ENCODE measurements at places on chromosomes 6 and 20.

DNA sequence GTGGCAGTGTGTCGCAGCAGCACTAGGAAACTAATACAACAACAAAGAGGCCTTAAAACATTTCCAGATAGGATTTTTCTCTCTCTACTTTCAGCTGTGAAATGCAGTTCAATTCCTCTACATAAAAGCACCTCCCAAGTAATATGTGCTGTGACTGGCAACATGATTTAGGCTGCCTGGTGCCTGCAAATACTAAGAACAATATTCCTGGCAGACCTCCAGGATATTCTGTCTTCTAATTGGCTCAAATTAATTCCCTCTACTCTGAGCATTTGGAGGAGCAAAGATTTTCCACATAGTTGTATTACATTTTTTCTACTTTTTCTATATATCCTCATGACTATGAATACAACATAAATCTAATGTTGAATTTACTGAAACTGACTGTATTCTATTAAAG lies 33.2 kb downstream of the SCGN start:
- no peak for DNase-seq

- no peak for DNase-seq
These were observed 37.8 kb upstream of the IGF2R start for GRCh38 chr6:159931112-159931511.

- DNase-seq = no peak
These were observed 564.8 kb downstream of the LMBRD1 start for GRCh38 chr6:69232008-69232407.

- DNase-seq = no peak
These were observed 103.4 kb upstream of the STMND1 start for GRCh38 chr6:16998461-16998860.

DNA sequence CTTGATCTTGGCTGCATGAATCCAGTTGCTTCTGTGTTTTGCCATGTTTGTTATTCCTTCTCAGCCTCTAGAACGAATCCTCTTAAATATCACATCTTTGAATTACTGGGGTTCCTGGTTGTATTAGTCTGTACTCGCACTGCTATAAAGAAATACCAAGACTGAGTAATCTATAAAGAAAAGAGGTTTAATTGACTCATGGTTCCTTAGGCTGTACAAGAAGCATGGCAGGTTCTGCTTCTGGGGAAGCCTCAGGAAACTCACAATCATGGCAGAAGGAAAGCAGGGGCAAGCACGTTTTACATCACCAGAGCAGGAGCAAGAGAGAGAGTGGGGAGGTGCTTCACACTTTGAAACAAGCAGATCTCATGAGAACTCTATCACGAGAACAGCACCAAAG lies 18.0 kb upstream of the BFSP1 start:
- no peak for DNase-seq

DNA sequence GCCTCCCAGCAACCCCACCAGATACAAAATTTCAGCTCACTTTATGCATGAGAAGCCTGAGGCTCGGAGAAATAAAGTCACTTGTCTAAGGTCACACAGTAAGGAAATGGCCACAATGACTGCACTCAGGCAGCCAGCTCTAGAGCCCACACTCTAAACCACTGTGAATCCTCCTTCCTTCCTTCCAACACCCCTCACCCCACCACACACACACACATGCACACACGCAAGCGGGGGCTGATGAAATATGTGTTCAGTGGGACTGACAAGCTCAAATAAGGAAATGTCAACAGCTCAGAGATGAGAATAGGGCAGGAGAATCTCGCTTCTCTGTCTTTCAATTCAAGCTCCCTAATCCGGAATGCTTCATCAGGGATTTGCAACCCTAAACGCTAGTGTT lies 6.0 kb upstream of the BPIFA1 start:
- DNase-seq = no peak

DNA sequence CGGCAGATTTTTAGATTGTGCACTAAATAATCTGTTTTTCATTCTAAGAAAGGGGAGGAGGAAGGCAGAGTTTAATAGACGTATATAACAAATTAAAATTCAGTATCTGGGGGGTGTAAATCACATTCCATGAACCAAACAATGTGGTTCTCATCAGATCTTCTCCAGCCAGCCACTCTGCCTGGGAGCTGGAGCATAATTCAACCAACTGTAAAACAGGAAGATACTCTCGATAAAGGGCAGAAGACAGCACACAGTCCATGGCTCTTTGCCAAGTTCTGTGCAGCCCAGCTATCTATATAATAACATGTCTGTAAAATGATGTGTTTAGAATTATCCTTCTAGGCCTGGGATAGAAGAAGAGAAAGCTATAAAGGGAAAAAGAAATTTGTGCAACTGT lies 289.9 kb upstream of the ZFP64 start:
- peak; percentile 29 for DNase-seq

DNA sequence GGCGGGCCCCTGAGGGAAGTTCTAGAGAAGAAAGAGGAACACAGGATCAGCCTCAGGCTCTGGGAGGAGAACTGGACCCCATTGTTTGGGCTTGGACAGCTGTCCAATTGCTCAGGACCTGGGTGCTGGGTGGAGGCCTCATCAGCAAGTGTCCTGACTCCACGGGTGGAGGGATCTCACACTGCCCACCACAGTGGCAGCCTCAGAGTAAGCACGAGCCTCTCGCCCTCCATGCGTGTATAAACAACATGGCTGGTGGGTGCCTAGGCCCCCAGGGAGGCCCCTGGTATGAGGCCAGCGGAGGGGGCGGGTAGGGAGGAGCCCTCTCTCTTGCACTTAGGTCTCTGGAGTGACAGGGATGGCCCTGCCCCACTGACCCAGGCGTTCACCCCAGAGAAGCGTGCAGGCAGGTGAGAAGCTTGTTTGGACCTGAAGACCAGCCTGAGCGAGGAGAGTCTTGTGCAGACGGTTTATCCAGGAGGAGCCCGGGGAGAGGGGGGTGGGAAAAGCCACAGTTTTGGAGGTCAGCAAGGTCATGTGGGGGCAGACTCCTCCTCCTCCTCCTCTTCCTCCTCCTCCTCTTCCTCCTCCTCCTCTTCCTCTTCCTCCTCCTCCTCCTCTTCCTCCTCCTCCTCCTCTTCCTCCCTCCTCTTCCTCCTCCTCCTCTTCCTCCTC lies 41.9 kb upstream of the BHLHE23 start:
- DNase-seq = no peak

GRCh38 chr20:23637282-23638221 lies at the start of gene CST3:
Gene CST3 (minus strand): TSS chr20:23637955. CDS start chr20:23637862, 93 bp downstream.
- DNase-seq = peak; percentile 70

DNA sequence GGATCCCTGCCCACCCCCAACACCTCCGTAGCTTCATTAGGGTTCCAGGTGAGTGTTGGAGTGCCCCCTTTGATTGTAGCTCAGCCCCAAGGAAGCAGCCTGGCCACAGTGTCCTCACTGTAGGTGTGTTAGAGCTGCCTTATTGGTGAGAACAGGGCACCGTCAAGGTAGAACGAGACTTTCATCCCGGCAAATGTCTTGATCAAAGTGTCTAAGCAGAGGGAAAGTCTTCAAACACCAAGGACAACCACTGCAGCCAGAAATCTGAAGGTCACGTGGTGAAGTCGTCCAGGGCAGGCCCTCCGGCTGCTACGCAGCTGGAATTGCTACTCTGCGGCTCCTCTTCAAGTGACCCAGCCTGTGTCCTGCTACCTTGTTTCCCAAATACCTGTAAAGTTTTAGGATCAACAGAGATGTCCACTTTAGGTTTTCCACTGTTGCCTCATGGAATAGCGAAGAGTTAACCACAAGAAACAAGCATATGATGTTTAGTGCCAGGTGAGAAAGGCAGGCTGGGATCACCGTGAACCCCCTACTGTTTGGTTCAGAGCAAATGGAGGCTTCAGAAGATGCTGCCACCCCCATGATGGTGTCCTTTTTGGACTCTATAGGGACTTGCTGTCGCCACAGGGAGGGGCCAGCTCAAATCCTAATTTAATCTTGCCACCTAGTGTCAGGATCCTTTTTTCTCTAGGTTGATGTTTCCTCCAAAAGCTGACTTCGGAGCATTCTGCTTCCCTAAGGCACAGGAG lies 1.7 kb upstream of the DLL1 start:
- no peak for DNase-seq

- DNase-seq = no peak
These were observed 48.5 kb upstream of the HACE1 start for GRCh38 chr6:104908031-104908887.

GRCh38 chr20:36582322-36582721 lies 8.9 kb downstream of the TGIF2 start:
- DNase-seq = no peak

DNA sequence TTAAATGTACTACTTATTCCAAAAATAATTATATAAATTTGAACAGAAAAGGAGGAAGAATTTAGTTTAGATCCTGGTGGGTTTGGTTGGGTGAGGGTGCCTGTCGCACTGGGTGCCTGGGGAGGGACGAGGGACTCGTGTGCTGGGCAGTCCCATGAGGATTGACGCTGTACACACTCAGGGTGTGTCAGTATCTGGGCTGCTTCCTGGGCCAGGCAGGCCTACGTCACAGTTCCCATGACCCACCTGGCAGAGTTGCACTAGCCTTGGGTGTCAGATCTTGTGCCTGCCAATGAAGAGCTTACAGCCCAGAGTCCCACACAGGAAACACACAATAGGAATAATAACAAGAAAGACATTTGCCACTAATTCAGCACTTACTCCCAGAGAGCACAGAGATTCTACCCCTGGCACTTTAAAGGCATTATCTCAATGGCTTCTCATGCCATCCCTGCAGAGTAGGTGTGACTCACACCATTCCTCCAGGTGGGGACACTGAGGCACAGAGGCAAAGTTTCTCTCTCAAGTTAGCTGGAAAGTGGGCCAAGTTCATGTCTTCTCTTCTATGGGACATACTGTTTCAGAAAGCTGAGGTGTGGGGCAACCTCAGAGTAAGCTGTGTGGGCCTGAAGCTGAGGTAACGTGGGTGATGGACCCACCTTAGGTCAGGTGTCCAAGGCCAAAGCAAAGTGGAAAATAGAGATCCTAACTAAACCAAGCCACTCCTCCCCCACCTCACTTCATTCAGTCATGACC lies 1.3 kb upstream of the SDCBP2 start:
- DNase-seq = no peak

- DNase-seq = no peak
These were observed 73.6 kb downstream of the MDGA1 start for GRCh38 chr6:37624121-37624520.

- no peak for DNase-seq
These were observed 463.6 kb upstream of the GJE1 start for GRCh38 chr6:141669141-141669540.

DNA sequence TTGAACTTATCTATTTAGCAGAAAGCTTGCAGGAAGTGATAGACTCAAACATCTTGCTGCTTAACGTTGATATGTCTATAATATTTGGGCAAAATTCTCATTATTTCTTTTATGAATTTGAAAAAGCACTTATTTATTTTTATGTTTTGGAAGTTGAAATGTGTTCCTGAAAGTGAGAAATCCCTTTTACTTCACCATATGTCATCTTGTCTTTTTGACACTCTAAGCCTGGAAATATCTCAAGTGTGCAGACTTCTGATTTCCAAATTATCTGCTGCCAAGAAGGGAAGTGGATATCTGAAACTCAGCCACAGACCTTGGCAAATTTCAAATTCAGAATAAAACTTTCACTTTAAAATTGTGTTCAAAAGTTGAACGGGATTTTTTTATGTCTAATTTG lies 368.7 kb upstream of the MANEA start:
- DNase-seq = no peak

DNA sequence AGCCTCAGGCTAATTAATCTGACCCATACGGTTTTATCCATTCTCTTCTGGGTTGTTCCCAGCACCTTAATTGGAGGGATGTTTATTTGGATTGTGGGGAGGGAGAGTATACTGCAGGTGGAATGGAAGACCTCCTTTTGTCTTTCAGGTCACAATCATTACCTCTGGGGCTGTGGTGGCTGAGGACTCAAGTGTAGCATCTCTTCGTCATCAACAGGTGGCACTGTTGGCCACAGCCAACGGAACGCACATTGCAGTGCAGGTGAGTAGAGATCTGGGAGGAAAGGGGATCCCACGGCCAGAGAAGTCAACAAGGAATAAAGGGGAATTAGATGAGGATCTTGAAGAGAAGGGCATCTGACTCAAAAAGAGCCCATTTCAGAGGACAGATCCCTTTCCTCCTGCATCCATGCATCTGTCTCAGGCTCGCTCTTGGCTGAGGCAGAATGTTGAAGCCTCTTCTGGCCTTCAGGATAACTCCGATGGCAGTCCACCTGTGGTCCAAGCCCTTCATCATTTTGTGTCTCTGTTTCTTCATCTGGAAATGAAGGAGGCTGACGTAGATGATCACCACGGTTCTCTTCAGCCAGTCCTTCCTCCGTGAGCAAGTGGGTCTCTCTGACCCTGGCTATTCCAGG lies 3.2 kb upstream of the DEF6 start:
- DNase-seq = no peak

- no peak for DNase-seq
These were observed 70.4 kb downstream of the DOK5 start for GRCh38 chr20:54545676-54546358.

DNA sequence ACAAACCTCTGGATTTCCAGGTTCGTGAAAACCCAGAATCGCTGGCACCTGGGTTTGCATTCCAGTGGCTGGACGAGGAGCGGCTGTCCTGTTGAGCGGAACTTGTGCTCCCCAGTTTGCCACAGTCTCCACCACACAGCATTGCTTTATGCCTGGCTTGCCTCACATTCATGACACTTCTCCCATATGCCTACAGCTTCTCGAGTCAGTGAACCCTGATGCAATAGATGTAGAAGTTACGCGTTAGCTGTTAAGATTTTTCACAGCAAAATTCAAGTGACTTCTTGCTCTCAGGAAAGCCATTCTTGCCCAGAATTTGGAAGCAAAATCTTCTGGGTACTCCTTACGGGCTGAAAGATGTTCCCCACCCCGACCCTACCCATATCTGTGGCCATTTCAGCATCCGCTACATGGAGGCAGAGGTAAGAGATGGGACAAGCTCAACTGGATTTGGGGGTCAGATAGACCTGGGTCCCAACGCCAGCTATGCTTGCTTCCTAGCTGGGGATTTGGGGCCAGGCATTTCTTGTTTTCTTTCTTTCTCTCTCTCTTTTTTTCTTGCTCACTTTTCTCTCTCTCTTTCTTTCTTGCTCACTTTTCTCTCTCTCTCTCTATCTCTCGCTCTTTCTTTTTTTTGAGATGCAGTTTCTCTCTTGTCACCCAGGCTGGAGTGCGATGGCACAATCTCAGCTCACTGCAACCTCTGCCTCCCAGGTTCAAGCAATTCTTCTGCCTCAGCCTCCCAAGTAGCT lies 12.4 kb upstream of the GDAP1L1 start:
- DNase-seq = no peak

- no peak for DNase-seq
These were observed 61.9 kb downstream of the ESR1 start for GRCh38 chr6:151869345-151869744.

- DNase-seq = no peak
These were observed 11.0 kb upstream of the CFAP206 start for GRCh38 chr6:87396595-87397392.

Measured in left renal pelvis (tissue), 4 donors.